GDM1 (cell line): ENCODE measurements at places on chromosomes 12 and 14.
A peak's percentile ranks its signal among the peaks of the same experiment; 100 is the strongest.

GRCh38 chr12:25990495-25990894 is 32.0 kb downstream of the RASSF8 start:
- no peak for DNase-seq

- DNase-seq = no peak
Observed at GRCh38 chr12:77796775-77797174, 33.9 kb upstream of the NAV3 start.

- no peak for DNase-seq
Observed at GRCh38 chr12:76643438-76643837, 83.9 kb upstream of the OSBPL8 start.

- DNase-seq = no peak
Observed at GRCh38 chr12:105820429-105821125, 318.2 kb downstream of the NUAK1 start.

- DNase-seq = no peak
Observed at GRCh38 chr14:33675415-33676130, 275.3 kb downstream of the EGLN3 start.

DNA sequence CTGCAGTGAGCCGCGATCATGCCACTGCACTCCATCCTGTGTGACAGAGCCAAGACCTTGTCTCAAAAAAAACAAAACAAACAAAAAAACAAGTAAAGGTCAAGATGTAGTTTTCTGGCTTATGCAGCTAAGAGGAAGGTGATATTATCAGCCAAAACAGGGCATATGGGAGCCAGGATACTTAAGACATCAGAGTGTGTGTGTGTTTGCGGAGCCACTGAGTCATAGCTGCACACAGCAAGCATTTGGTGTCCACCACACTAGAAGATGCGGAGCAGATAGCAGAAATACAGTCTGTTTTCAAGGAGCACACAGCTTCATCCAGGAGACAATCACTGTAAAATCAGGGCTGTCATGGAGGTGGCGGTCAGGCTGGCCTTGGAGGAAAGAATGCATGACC is 72.6 kb upstream of the REP15 start:
- no peak for DNase-seq

DNA sequence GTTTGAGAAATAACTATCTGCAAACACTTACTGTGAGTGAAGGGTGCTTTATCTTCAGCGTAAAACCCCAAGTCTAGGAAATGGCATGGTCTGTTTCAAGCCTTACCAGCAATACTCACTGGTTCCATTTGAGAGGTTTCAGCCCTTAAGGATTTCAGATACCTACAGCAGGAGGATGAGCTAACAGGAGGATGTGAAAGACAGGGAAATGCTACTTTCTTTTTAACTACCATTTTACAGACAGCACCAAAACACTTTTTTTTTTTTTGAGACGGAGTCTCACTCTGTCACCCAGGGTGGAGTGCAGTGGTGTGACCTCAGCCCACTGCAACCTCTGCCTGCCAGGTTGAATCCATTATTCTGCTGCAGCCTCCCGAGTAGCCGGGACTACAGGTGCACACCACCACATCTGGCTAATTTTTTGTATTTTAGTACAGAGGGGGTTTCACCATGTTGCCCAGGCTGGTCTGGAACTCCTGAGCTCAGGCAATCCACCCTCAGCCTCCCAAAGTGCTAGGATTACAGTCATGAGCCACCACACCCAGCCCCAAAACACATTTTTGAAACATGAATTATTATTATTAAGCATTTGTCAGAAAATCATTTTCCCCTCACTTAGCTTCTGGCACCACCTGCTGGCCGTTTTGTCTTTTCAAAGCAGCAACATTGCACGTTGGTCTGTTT is 4.6 kb downstream of the MTRFR start:
- DNase-seq = peak; percentile 17

DNA sequence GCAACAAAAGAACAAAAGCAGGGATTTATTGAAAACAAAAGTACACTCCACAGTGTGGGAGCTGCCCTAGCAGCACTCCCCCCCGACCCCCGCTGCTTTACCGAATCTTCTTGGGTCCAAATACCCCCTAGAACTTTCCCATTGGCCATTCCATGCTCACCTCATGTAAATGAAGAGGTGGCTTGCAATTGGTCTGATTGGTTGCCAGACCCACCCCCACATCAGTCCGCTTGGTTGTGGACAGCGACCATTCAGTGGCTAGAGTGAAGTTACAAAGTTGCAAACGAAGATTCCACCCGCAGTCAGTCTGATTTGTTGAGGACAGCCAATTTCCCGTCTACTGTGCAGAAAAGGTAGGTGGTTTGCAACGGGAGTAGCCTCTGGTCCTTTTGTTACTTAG is 3.9 kb downstream of the STYX start:
- DNase-seq = no peak

DNA sequence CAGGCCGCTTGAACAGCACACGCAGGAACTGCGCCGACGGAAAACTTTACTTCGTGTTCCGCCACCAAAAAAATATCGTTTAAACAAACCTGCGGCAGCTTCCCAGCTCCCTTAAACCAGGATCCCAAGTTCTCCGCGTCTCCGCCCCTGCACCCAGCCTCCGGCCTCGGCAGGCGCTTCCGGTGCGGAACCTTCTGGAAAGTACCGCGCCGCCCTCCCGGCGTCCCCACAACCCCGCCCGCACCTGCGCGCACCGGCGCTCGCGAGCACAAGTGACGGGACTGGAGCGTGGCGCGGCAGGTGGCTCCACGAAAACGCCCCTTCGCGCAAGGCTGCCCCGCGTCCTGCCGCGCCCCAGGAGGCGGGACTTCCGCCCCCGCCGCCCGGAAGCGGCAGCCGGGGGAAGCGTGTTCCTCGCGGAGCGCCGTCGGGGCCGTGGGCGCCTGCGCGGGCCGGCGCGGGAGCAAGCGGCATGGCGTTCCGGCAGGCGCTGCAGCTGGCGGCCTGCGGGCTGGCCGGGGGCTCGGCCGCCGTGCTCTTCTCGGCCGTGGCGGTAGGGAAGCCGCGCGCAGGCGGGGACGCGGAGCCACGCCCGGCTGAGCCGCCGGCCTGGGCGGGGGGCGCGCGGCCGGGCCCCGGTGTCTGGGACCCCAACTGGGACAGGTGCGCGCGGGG is at the start of gene PGAM5:
TSS of gene PGAM5 (plus strand) at position 438 of the 675 bp plus-strand sequence. CDS start at position 473, 35 bp downstream.
- peak; percentile 89 for DNase-seq

DNA sequence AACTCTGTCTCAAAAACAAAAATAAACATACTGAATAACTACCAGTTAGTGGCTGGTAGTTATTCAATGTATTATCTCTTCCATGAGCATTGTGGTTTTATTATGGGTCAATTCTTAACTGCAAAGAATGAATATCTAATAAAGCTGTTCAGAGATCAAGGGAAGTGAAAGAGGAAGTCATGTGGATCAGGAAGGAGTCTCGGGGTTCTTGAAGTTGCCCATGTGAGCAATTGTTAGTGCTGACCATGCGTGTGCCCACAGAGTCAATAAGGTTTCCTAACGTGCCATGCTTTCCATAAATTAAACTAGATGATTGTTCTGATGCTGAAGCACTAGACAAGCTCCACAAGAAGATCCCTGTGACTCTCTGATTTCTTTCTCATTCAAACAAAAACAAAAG is 136.5 kb upstream of the CPSF6 start:
- no peak for DNase-seq

- DNase-seq = no peak
Observed at GRCh38 chr14:75645056-75645455, 15.6 kb downstream of the ERG28 start.

- no peak for DNase-seq
Observed at GRCh38 chr14:81192594-81192993, 28.2 kb downstream of the GTF2A1 start.

DNA sequence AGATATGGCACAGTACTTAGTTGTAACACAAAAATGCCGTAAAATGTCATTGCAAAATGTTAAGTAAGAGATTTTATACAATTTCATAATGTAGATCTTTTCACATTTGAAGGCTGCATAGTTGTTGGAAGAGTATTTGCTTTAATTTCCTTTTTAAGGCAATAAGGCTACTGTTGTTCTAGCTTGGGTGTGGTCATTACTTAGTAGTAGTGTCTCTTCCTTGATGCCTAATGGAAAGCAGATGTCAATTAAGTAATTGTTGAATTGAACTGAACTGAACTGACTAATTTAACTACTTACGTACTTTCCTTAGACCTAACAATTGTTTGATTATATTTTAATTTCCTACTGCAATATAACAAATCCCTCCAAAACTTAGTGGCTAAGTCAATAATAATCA is 181.7 kb downstream of the FLRT2 start:
- no peak for DNase-seq

GRCh38 chr12:94309373-94309772 is 150.3 kb downstream of the CEP83 start:
- no peak for DNase-seq

DNA sequence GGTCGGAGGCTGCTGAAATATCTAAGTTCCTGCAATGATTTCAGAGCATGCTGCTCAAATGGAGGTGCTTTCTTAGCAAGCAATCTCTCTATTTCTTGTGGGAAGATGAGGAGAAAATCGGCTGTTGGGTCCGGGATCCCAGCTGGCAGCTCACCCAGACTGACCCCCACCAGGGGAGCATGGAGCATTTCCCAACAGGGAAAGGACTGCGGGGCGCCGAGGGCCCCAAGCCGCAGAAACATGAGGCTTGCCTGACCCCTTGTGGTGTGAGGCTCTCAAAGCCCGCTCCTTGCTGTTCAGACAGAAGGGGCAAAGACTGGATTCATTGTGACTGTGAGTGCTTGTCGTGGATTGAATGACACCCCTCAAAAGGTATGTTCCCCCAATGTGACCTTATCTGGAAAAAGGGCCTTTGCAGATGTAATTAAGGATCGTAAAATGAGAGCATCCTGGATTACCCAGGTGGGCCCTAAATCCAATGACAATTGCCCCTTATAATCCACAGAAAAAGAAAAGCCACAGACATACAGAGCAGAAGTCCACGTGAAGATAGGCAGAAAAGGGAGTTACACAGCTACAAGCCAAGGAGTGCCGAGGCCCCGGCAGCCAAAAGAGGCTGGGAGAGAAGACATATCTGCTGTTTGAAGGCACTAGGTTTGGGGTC is 116.3 kb upstream of the VASH1 start:
- DNase-seq = no peak

DNA sequence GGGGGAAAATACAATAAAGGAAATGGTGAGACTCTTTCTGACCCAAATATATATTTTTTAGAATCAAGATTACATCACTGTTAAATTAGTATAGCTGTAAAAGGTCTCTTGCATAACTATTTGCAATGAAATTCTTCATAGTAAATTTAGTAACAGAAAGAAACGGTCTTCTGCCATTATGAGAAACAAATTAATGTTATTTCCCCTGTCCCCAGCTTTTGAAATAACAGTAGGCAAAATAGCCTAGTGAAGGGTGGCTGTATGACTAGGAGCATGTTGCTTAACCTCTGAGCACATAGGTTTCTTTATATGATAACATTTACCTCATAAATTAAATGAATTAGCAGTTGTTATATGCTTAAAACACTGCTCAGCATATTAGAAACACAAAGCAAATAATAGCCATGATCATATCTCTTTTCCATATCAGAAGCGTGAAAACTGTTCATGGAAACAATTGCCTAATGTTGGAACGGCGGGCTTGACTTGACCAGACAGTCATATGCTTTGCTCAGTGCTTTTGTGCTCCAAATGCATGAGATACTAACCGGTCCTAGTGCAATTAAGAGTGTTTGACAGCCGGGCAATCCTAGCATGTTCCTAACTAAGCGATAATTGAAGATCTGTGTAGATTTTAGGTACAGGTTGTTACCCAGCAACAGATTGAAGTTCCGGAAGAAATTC is 24.0 kb downstream of the BHLHE41 start:
- no peak for DNase-seq

- DNase-seq = peak; percentile 39
Observed at GRCh38 chr14:100147181-100147631, 12.2 kb downstream of the DEGS2 start.
